ENCODE measurements at places on chromosomes 13 and 19.

GRCh38 chr19:35555301-35556005 is 8.0 kb downstream of the ATP4A start:
- DNase-seq: no peak

DNA sequence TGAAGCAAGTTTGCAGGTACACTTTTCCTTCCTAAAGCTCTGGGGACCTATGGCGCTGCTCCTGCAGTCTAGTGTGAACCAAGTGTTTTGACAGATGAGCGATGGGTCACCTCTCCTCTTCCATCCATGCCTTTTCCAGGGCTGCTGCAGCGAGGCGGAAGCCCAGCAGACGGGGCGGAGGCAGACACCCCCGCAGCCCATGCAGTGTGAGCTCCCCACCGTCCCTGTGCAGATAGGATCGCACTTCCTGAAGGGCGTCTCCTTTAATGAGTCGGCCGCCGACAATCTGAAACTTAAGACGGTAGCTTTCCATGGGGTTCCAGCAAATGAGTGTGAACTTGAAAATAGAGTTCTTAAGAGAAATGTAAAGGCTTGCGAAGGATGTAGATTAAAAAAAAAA is 37.1 kb upstream of the GPI start:
- no peak for DNase-seq

- no peak for DNase-seq
Observed at GRCh38 chr19:8449830-8450229, 5.1 kb downstream of the HNRNPM start.

- DNase-seq: peak; percentile 45
Observed at GRCh38 chr13:41546372-41547190, 89.2 kb downstream of the RGCC start.

DNA sequence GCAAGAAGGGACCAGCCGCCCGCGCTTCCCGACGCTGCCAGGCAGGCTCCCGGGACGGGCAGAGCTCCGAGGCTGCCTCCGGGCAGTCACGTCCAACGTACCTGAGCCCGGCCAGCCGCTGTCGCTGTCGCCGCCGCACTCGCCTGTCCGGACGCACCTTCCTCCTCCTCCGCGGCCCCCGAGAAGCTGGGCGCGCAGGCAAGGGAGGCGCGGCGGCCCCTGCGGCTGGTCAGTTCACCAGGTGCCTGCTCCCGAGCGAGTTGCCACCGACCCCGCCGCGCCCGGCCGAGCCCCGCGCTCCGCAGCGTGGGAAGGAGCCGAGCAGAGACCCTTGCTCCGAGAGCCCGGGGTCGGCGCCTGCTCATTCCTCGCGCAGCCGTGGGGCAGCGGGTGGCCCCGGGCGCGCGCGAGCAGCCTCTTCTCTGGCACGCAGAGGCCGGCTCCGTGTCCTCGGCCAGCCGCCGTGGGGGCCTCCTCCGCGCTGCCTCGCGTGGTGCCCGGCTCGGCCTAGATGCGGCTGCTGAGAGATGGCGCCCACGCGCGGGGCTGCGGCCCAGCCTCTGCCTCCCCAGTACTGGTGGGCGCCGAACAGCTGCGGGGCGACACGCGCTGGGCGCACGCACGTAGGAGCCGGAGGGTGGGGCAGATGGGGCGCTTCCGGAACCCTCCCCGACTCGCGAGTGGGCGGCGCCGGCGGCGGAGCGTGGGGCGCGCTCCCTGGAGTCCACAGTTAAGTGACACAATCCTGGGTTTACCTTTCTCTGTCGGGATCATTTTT is 419.4 kb downstream of the UQCRFS1 start:
- no peak for DNase-seq

DNA sequence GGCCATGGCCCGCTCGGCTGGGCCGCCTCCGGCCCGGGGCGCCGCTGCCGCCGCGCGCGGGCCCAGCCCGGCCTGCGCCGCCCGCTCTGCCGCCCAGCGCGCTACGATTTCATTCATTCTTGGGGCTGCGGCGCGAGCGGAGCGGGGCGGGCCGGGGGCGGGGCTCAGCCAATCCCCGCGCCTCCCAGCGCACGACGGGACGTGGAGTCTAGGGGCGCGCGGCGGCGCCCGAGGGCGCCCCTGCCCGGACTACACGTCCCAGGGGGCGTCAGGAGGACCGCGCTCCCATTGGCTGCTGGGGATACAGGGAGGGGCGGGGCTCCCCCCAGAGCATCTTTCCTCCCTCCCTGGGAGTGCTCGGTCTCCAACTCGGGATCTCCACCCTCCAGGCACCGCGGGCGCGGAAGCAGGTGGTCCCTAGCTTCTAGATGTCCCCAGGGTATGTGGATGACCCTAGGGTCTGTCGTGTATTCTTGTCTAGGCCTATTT is 5.6 kb upstream of the DPF1 start:
- DNase-seq: peak; percentile 69

DNA sequence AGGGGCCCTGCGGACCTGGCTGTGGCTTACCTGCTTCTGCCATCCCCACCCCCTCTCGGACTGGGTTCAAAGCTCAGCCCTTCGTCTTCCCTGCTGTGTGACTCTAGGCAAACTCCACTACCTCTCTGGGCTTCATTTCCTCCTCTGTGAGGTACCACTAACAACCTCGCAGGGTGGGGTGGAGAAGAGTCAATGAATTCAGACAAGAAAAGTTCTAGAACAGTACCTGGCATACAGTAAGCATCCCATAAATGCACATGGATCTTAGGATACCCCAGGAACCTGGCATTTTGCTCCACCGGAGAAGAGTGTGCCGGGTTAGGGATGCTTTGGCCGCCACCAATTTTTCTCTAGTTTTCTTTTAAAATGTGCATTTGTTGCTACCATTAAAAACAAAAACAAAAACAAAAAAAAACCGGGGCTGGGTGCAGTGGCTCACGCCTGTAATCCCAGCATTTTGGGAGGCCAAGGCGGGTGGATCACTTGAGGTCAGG is 3.4 kb downstream of the TLE5 start:
- DNase-seq: no peak
